ENCODE measurements at places on chromosomes 2 and 18.

DNA sequence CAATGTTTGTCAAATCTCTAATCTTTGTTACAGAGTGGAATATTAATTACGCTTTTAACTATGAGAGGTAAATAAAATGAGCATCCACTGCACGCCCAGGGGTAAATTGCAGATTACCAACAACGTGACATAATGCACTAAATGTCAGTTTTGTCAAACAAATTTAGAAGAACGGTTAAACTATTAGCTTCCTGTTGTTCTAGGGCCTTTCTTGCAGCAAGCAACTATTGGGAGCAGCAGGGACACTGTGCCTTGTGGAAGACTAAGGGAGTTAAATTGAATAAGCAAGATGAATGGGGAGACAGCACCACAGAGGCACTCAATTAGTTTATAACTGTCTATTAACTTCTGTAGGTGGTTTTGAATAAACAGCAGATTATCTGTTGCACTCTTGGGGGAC, 391.0 kb upstream of the RAB12 start:
- DNase-seq = no peak

- no peak for DNase-seq
These were observed 159.2 kb upstream of the DTNA start for GRCh38 chr18:34550902-34551301.

GRCh38 chr18:10234281-10234680, 220.2 kb upstream of the APCDD1 start:
- no peak for DNase-seq

DNA sequence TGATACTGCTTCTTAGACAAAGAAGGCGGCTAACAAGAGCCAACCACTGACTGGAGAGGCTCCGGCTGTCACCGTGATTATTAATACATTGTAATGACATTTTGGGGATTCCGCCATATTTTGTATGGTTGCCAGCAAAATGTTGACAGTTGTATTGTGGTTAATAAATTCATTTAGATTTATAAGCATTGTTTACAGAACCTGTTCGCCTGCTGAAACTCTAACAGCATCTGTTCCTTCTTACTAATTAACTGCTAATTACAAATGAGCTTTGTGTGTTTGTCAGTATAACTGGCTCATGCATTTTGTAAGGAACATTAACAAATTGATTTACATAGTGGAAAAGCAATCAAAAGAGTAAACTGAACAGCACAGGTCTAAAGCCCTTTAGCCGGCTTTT, 332.4 kb downstream of the GBX2 start:
- no peak for DNase-seq

GRCh38 chr18:77733292-77733903, 483.8 kb downstream of the GALR1 start:
- no peak for DNase-seq

DNA sequence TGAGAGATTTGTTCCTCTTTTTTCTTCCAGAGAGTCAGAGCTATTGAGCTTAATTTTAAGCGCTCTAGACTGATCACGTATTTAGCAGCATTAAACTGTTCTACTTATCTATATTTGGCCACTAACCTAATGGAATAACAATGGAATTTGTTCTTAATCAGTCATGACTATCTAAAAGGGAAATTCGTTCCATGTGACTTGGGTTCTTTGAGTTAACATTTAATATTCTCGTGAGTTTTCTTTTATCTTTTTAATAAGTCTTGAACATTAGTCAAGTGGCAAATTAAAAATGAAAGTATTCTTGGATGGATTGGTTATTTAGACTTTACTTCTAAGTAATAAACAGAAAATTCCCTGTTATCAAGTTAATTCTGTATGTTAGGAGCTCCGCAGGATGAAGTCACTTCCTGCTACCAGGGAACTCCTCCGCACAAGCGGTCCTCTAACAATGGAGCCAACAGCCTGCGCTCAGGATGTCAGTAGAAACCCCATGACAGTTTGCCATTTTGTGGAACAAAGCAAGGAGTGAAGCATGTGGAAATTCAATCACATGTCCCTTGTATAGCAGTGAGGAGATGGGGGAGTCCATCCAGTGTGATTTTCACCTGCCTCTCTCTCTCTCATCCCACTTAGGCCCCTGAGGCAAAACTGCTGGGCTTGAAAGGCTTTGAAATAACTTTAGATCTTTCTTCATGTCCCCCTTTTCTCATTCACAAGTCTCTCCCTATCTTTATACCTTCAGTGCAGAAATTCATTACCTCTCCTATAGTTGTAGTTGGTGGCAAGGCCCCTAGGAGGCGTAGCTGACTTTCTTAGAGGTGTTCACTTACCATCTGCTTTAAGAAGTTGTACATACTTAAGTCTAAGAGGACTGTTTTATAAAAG, 138.1 kb downstream of the WDR7 start:
- no peak for DNase-seq

GRCh38 chr2:239230318-239231052, 170.3 kb downstream of the HDAC4 start:
- no peak for DNase-seq

DNA sequence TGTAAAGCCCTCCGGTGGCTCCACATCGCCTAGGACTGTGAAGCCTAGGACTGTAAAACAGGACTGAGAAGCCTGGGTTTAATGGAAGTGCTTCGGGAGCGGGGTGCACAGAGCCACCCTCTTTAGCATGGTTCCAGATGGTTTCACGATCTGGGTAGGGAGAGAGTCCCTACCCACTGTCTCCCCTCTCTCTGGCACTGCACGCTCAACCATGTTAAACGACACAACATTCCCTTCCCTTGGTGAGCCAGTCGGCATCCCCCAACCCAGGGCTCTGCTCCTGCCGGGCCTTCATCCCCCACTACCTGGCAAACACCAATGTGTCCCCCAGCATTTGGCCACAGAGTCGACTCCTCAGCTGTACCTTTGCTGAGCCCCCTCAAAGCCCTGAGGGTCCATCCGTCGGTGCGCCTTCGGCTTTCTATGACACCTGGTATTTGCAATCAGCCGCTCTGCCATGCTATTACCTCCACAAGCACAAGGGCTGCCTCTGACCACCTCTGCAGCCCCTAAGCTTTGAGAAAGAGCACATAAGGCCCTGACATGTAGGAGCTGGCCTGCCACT, 1.1 kb downstream of the COPS9 start:
- DNase-seq = no peak

DNA sequence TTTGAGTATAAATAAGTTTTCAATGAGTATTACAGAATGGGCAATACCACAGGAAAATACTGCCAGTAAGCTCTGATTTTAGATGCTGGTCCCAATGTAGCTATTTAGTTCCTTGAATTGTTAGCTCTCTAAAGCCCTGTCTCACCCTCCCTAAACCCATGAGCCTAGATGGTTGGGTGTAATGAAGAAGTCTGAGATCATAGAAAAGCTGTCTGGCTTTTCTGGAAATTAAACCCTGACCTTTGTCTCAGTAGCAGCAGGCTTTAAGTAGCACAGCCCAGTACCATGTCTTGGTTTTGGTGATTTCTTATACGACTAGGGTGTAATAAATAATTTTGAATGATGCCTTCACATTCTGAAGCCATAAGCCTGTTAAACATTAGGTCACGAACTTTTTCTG, 55.3 kb downstream of the TMEM200C start:
- no peak for DNase-seq

- no peak for DNase-seq
These were observed 33.6 kb downstream of the PLCL1 start for GRCh38 chr2:197838036-197838435.

Data from neuronal stem cell (in vitro differentiated cells).